ENCODE measurements at places on chromosomes 11 and 22. TPM values are rescaled to one million over a fixed set of nuclear protein-coding genes. Genes with fewer than 3 reads are reported as not detected.

The CNTN5 gene
- total RNA-seq = not detected

The GAS2 gene
- total RNA-seq = 1.5 TPM

The CARD16 gene
- total RNA-seq = not detected

The PATE2 gene
- total RNA-seq = not detected

The ACRV1 gene
- total RNA-seq = not detected
